ENCODE measurements at places on chromosomes 5 and 9.

DNA sequence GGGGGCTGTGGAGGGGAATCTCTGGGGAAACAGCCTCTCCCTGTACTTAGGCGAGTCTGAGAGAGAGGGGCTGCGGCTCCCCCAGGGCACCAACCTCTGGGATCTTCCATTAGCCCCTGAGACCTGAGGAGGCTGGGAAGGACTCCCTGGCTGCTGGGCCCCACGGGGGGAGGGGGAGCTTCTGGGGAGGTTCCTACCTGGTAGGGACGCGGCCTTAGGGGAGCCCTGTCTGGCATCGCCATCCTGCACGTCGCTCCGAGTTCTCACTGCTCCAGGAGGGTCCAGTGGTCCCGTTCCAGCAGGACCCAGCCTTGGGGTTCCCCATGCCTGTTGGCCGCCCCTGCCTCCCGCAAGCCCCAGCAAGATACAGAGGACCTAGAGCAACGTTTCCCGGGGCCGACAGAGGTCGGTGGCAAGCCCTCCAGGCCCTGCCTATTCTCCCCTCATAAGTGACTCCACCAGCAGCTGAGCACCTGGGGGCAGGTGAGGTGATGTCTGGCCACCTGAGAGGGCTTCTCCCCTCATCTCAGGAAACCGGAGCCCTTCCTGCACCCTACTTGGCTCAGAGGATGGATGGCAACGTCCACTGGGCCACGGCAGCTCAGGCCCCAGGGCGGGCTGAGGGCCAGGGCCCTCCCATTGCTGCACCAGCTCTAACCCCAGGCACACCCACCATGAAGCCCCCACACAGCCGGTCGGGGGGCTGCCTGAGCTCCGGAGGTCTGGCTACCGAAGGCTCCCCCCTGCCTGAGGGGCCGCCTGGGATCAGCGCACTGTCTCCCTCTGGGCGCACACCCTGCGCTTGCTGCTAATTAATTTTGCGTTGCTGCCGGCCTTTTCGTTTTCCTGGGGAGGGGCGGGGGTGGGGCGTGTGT is 22.5 kb downstream of the TPPP start:
- no peak for DNase-seq

- no peak for DNase-seq
Measured at GRCh38 chr9:73537561-73537960, 385.9 kb downstream of the ANXA1 start.

DNA sequence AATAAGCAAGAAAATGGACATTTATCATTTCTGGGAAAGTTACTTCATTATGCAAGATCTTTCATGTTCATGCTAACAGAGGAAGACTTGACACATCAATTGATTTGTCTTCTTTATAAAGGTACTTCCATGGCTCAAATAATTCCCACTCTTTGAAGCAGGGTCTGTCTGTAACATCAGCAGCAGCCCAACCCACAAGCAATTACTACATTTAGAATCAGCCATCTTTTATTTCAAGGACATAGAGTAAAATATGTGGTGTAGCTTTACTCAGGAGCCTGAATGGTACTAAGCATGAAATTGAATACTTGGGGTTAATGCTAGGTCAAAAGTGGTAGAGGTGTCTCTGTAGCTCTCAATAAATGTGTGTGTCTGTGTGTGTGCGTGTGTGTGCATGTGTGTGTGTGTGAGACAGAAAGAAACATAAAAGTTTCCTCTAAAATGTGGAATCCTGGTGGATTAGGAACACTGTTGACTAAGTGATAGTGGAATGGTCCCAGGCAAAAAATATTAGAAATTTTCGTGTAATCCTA is 581.1 kb downstream of the CAAP1 start:
- no peak for DNase-seq

- no peak for DNase-seq
Measured at GRCh38 chr5:160926428-160926827, 74.4 kb upstream of the ATP10B start.

DNA sequence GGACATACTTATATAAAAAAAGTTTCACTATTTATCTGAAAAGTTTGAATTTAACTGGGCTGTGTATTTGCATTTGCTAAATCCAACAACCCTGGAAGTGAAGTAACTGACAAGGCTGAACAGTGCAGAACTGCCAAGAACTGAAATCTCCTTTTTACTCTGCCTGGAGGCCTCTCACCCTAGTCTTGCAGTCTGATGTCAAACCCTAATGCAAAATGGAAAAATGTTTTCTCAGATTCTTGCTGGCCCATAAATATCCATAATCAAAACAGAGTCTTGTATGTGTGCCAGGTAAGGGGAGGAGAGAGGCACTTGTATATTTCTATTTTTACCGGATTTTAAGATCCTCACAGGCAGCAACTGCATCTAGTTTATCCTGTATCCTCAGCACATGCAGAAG is 432.7 kb upstream of the KLF4 start:
- no peak for DNase-seq

- DNase-seq = no peak
Measured at GRCh38 chr5:147369742-147370374, 135.0 kb downstream of the STK32A start.

- no peak for DNase-seq
Measured at GRCh38 chr5:42680046-42680445, 76.6 kb upstream of the CCDC152 start.

DNA sequence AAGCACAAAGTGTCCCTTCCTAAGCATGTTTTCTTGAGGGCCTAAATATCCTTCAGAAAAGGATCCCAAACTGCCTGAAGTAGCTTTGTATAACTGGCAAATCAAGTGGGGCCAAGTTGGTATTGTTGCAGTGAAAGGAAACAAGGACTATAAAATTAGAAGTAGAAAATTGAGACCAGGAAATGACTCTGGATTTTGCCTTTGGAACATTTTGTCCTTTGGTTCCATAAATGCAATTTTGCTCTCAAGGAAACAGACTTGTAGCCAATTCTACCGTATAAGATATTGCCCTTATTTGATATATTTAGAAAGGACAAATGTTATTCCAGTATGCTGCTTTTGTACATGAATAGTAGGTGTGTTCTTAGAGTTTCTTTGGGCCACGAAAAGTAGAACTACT is 34.4 kb downstream of the RABGAP1 start:
- no peak for DNase-seq

DNA sequence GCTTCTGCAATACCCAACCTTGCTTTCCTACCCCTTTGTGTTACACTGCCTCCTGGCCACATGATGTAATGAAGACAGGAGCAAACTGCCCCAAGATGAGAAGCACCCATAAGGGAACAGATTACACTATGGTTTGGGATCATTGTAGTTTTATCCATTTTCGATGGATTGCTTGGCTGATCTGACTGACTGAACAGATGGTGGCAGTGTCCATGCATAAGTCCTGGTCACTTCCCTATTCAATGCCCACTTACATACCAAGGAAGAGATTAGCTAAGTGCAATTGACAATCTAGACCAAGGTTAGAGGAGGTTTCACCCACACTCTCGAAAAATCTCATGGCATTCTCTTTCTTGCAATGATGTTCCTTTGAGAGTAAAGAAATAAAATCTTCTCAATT is 319.9 kb downstream of the RAB3C start:
- no peak for DNase-seq

GRCh38 chr5:14913096-14913495 is 41.5 kb upstream of the ANKH start:
- no peak for DNase-seq

DNA sequence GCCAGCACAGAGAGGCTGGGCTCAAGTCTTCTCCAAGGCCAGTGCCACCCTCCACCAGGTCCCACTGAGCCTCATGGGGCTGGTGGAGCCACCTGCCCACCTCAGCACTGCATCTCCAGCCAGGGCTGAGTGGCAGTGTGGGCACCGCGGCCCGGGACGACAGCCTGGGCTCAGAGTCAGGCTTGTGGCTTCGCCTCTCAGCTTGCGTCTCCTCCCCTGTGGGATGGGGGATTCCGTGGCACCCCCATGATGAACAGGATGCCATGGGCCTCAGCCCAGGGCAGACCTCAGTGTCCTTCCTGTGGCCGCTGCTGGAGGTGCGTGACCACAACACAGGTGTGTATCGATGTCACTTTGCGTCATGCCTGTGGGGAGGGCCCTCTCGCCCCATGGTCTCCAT is 136.4 kb upstream of the PPP1R26 start:
- no peak for DNase-seq

GRCh38 chr9:104855807-104856206 is 72.1 kb downstream of the ABCA1 start:
- no peak for DNase-seq

GRCh38 chr9:84294241-84294950 is 46.2 kb downstream of the SLC28A3 start:
- no peak for DNase-seq

DNA sequence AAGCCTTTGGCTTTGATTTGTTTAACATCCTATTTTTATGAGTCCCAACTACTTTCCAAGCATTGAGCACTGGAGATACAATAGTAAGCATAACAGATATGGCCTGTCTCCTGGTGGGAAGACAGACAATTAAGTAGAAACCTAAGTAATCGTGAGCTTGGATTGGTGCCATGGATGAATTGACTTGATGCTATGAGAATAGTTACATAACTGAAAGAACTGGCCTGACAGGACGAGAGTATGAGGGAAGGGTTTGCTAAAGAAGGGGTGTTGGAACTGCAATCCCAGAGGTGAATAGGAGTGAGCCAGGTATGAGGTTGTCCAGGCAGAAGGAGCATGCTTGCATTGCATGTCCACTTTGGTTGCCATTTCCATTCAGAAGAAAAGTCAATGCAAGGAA is 52.4 kb downstream of the GPR21 start:
- no peak for DNase-seq

DNA sequence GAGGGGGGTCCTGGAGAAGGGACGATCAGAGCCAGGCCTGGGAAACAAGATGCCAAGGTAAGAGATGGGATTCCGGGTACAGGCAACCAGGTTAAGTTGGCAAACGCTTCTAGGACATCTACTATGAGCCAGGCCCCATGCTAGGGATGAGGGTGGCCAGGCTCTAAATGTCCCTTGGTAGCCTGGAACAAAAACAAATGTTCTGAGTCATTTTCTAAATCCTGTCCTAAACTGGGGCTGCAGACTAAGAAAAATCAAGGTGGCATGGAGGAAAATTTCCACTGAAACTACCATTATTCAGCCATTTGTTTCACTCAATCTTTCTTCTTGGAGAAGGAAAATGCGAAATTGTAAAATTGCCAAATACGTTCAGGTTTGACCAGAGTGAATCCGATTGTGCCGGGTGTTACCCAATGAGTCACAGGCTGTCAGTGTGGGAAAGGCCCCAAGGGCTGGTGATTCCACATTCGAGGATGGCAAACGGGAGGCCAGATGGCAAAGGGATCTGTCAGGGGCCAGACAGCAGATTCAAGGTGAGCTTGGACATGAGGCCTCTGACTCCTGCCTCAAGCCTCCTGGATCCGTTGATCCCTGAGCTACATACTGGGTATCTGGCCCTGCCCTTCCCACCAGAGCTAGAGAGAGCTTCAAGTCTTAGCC is 57.6 kb downstream of the PAX5 start:
- no peak for DNase-seq

- no peak for DNase-seq
Measured at GRCh38 chr5:1208743-1209488, 7.5 kb downstream of the SLC6A19 start.

GRCh38 chr5:55691265-55692105 is 20.6 kb downstream of the SLC38A9 start:
- no peak for DNase-seq
